Daoy (cell line): ENCODE measurements at places on chromosomes 12 and 14. TPM values are rescaled to one million over a fixed set of nuclear protein-coding genes. Genes with fewer than 3 reads are reported as not detected.

DNA sequence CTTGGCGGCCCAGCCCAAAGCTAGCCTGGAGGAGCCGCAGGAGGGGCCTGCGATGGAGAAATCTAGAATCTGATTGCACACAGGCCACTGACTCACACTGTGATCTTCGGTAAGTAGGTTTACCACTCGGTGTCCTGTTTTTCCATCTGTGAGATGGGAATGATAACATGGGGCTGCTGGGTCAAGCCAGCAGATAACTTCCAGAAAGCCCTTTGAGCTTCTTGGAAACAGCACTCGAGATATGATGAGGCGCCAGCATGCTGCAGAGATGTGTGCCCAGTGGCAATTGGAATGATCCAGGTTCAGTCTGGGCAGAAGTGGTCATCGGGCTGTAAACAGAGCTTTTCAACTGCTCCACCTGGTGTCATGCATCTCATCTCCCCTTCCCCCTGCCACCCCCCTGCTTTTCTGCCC is 771.3 kb upstream of the TBX3 start:
- DNase-seq: no peak

DNA sequence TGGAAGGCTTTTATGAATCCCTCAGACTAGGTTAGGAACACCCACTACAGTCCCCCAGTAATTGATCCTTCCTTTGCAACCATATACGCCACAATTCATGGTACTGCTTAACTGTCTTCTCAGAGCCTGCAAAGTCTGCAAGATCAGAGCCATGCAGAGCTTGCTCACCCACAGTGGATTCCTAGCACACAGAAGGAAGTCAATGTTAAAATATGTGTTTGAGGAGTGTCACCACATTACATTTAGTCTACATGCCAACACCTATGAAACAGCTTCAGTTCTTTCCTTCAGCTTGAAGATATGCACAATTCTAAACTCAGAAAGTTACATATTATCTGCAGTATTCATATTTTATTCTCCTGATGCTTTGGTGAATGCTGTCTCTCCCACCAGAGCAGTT is 138.5 kb downstream of the NDUFA12 start:
- DNase-seq: no peak

DNA sequence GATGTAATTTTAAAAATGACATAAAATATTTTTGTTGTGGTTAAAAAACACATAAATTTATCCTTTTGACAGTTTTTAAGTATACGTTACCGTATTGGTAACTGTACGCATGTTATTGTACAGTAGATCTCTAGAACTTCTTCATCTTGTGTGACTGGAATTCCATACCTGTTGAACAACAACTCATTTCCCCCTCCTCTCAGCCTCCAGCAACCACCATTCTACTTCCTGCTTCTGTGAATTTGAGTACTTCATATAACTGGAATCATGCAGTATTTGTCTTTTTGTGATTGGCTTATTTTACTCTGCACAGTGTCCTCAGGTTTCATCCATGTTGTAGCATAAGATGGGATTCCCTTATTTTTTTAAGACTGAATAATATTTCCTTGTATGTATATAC is 113.6 kb upstream of the ATF1 start:
- no peak for DNase-seq

The CSAD gene
- 4.7 and 11.0 TPM in 2 replicates for total RNA-seq
